HL-60 (cell line): ENCODE measurements at places on chromosomes 6 and 20.

DNA sequence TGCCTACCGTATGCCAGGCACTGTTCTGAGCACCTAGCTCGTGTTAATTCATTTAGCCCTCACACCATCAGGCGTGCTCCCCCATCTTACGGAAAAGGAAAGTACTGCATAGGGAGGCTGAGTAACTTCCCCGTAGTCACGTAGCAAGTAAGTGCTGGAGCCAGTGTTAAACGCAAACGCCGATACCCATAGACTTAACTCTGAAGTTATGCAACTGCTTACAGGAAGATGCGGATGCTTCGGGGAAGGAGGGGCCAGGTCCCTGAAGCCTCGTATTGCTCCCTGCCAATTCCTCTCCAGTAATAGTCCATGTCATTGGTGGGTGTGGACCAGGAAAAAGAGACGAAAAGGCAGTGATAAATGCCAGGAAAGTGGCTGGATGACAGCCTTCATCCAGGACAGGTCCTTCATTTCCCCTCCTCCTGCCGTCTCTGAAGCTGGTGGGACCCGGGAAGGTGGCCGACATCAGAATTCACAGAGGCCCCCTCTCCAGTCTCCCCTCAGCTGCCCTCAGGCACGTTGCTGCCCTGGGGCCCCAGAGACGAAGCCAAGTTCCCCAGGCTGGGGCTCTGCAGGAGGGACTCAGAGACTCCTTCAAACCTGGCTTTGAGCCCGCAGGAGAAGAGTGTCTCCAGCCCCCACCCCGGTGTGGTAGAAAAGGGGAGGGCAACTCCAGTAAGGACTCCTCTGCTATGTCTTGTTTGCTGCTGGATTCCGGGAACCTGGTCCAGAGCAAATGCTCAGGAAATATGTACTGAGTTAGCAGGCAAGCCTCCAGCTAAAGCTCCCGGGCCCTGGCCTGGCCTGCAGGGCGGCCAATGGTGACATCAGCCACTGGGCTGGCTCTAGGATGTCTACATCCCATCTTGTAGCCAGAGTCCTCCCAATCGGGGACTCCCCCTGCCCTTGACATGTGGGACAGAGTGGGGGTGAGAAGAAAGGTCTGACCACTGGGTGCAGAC is 37.8 kb downstream of the RAB44 start:
- DNase-seq = peak; percentile 38

- no peak for DNase-seq
Observed at GRCh38 chr6:137051790-137052472, 7.2 kb upstream of the IL20RA start.

GRCh38 chr6:52385074-52385473 is 23.1 kb downstream of the PAQR8 start:
- DNase-seq = no peak

- no peak for DNase-seq
Observed at GRCh38 chr6:56756219-56756789, 113.6 kb upstream of the DST start.
